Left ventricle myocardium inferior (tissue), 1 donor: ENCODE measurements at places on chromosomes 11 and 22. TPM values are rescaled to one million over a fixed set of nuclear protein-coding genes. Genes with fewer than 3 reads are reported as not detected.
A peak's percentile ranks its signal among the peaks of the same experiment; 100 is the strongest.

DNA sequence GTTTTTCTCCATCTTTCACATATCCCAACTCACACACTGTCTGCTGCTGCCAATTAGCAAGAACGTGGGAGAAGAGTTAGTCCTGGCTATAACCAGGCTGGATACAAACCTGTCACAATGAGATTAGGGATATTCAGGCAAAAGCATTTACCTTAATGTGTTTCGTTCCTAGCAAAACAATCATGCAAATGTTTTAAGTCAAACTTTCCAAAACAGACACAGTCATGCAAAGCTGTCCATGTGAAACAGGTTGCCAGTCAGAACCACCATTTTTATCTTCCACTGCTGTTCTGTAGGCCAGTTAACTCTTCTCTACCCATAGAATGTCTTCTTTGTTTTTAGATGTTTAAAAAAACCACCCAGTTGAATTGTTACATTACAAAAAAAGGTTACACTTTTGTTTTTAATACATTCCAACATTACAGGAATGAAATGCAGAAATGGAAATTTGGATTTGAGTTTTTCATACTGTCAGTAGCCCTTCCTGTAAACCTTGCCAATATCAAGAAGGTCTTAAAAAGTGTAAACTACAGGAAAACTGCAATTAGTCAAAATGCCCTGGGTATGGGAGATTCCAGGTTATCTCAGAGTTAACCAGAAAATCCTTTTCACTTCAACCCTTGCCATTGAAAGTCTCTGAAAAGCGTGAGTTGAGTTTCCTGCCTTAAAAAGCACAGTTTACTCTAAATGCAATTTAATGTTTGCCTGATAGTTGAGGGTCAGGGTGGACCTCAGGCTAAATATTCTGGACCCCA, 34.2 kb upstream of the LDLRAD3 start:
- no peak for DNase-seq

The MS4A1 gene
- not detected for total RNA-seq

GRCh38 chr22:41682033-41682807, 6.4 kb downstream of the SNU13 start:
- DNase-seq: peak; percentile 87

The IFITM1 gene
- 83.5 TPM for total RNA-seq

The PTDSS2 gene
- total RNA-seq: 30.2 TPM

DNA sequence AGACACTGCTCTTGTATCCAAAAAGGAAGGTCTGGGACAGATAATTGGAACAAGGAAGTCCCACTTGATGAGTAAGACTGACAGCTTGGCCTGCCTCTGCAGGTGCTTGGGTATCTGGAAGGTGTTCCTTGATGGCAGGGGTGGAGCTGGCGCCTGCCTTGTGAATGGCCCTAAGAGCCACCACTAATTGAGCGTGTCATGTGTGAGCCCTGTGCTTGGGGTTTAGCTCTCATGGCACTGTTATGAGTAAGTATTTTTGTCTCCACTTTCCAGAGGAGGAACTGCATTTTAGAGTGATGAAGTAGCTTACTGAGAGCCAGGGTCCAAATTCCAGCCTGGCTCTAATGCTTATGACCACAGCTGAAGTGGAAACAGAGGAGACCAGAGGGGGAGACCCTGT, 71.2 kb upstream of the NECTIN1 start:
- no peak for DNase-seq

- DNase-seq: no peak
These were observed 750.5 kb downstream of the LUZP2 start for GRCh38 chr11:25247336-25247735.

DNA sequence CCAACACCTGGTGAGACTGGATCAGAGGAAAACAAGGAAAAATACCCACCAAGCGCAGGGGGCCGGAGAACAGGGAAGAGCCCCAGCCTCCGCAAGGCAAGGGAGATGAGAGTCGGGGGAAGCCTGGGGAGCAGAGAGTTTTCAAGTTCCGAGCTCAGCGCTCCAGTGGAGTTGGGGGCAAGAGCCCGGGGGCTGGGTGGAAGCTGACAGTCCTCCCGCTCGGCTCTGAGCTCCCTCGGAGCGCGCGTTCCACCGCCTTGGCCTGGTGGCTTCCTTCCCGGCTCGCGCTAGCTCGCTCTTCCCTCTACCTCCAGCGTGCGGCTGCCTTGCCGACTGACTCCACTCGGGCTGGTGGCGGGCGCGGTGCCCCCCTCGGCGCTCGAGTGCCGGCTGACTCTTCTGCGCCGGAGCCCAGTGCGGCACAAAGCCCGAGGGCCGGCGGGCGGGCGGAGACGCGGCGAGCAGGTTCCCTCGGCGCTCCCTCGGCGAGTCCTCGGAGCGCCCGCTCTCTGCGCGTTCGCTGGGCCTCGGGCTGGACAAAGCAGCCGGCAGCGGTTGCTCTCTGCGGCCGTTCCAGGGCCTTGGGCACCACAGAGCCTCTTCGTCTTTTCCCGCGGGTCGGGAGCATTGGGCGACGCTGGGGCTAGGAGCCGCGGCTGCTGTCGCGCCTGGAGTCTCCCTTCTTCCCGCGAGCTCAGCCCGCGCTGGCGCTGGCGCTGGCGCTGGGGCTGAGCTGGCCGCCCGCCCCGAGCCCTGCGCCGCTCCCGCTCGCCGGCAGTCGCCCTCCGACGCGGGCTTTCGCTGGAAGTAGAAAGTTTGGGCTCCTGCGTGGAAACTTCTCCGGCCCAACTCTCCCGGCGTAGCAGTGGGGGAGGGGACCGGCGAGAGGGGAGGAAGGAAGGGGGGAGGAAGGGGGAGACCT, 1.0 kb downstream of the PAX6 start:
- DNase-seq: no peak

- no peak for DNase-seq
These were observed 23.5 kb downstream of the BBOX1 start for GRCh38 chr11:27064086-27064485.

DNA sequence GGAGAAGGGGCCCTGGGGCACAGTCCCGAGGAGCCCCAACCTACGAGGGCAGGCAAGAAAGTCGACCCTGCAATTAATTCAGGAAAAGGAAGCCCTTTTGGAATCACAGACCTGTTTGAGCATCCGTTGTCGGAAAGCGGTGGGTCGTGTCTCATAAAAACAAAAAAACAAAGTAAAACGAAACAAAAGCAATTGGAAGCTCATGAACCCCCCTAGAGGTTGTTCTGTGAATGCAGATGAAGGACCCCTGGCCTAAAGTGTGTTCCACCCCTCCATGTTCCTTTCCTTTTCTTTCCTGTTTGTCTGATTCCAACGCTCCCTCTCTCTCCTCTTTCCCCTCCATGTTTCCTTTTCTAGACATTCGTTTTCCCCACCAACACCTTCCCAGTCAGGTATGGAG, 203.7 kb downstream of the GRIK4 start:
- DNase-seq: no peak

- DNase-seq: no peak
These were observed 8.6 kb downstream of the MCAT start for GRCh38 chr22:43134553-43134952.

DNA sequence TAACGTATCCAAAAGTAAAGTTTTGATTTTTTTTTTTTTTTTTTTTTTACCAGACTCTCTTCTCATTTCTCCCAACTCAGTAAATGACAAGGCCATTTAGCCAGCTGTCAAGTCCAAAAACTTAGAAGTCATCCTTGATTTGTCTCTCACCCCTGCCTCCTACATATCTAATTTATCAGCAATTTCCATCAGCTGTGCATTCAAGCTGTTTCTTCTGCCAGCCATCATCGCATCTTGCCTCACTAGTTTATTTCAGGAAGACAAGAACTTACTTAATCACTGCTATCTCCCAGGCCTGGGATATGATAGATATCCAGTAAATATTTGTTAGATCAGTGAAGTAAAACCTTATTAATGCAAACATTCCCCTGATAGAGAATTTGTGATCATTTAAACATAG, 47.6 kb downstream of the SCGB1A1 start:
- no peak for DNase-seq

DNA sequence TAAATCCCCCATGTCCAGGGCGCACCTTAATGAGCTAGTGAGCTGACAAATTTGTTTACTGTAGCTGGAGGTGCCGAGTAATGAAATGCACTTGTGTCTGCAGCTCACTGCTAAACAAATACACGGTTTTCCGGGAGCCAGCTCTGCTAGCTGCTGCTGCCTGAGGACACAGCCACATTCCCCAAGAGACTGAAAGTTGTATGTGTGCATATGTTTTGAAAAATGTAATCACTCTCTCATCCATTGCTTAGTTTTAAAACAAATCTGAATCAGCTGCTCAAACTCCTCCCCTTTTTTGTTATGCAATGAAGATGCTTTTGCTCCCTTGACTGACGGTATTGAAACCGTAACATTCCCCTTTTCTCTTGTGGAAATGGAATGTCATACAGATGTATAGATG, 62.4 kb upstream of the NNMT start:
- no peak for DNase-seq

DNA sequence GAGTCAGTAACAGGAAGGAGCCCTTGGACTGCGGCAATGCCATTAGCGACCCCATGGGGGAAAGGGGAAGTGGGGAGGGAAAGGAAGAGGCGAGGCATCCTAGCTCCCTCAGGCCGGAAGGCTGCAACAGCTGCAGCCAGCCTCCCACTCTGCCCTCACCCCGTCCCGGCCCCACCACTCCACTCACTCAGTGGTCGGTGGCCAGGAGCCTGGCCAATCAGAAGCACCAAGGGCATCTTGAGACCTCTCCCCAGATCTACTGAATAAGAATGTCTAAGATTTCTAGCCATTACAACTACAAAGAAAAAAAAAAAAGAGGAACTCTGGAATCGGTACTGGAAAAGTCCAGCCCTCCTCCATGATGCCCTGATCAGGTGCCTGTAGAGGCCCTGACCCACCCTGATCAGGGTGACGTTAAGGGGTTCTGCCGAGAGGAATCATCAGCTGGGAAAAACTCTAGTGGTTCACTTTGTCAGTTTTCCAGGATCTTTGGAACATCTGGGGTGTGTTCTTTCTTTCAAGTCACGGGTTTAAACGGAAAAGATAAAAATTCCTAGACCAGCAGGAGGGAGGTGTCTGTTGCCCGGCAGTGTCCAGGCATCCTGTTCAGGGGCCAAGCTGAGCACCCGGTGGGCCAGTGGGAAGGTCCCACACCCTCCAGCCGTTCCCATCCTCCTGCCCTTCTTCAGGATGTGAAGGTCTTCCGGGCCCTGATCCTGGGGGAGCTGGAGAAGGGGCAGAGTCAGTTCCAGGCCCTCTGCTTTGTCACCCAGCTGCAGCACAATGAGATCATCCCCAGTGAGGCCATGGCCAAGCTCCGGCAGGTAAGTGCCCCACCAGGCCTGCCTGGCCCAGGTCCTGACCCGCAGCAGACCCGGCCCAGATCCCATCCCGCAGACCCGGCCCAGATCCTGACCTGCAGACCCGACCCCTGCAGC, 14.4 kb downstream of the OAF start:
- peak; percentile 58 for DNase-seq

- no peak for DNase-seq
These were observed 16.9 kb downstream of the SMCO4 start for GRCh38 chr11:93526346-93526633.

DNA sequence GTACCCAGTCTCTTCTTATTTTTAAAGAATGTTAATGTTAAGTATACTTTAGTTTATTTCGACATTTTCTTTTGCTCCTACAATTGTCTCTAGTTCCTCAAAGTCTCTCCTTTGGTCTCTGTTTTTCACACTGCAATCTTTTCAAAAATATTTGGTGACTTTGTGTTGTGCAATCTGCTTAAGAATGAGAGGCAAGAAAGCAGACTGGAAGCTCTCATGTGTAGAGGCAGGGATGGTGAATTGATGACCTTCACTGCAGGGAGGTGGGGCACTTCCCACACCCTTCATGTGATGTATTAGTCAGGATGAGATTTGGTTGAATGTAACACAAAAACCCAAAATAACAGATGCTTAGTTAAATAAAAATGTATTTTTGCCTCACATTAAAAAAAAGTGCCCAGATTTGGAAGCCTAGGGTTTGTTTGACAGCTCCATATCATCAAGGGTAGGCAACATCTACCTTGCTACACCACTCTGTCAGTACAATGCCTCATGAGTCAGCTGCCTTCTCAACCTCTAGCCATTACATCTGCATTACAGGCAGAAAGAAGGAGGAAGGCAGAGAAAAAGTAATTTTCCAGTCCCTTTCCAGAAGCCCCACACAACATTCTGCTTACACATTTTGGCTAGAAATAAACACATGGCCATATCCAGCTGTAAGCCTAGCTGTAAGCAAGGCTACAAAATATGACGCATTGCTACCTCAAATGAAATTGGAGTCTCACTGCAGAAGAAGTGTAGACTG, 3.8 kb upstream of the MMP27 start:
- no peak for DNase-seq

DNA sequence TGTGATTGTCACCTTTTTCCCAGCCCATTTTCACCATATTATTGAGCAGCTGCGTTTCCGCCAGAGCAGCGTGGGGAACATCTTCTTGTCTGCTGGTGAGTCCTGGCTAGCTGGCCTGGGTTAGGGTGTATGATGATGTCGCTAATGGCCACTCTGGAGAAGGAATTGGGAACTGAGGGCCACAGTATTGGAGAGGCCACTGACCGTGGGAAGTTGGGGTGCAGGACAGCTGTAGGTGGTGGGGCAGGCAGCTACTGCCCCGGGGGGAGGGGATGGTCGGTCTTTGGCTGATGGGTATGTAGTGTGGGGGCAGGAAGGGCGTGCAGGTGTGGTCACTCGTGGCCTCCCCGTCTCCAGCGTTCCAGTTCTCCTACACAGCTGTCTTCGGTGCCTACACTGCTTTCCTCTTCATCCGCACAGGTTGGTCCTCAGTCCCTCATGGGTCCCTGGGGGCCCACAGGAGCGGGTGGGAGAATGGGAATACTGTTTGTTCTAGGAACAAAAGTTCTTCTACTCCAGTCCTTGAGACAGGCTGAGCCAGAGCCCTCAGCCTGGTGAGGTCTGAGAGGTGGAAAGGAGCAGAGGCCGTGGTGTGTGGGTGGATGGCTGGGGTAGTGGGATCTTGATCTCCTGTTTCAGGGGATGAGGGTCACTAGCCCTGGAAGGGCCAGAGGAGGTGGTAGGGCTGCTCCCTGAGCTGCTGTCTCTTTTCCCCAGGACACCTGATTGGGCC, 2.1 kb downstream of the RCE1 start:
- DNase-seq: no peak

GRCh38 chr11:71463331-71464211, 10.6 kb downstream of the NADSYN1 start:
- no peak for DNase-seq

- no peak for DNase-seq
These were observed 18.1 kb upstream of the CDKN1C start for GRCh38 chr11:2903672-2904011.

The CEP126 gene
- 1.5 TPM for total RNA-seq

- no peak for DNase-seq
These were observed 46.3 kb upstream of the MPEG1 start for GRCh38 chr11:59259047-59259446.

GRCh38 chr11:12775955-12776354, 101.7 kb downstream of the TEAD1 start:
- DNase-seq: no peak

GRCh38 chr11:350723-351255, 18.5 kb upstream of the B4GALNT4 start:
- no peak for DNase-seq

The CCDC116 gene
- total RNA-seq: 0.11 TPM

DNA sequence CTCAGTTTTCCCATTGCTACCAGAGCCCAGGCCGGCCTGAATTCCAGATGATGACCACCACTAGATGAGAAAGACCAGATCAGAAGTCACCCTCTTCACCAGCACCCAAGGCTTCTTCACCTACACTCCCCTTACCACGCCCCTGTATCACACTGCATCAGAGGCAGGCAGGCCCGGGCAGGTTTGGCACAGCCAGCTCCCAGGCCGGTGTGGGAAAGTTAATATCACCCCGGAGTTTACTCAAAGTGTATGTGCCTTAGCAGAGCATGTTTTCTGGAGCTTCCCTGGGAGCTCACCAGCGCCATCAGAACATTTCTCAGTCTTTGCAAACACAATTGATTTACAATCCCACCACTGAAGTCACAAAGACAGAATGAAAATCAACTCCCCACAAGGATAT, 47.5 kb upstream of the POU2AF1 start:
- DNase-seq: no peak

The NEFH gene
- total RNA-seq: 0.16 TPM
